Psoas muscle (tissue), 8 donors: ENCODE measurements at places on chromosomes 7 and 10. TPM values are rescaled to one million over a fixed set of nuclear protein-coding genes. Genes with fewer than 3 reads are reported as not detected.

DNA sequence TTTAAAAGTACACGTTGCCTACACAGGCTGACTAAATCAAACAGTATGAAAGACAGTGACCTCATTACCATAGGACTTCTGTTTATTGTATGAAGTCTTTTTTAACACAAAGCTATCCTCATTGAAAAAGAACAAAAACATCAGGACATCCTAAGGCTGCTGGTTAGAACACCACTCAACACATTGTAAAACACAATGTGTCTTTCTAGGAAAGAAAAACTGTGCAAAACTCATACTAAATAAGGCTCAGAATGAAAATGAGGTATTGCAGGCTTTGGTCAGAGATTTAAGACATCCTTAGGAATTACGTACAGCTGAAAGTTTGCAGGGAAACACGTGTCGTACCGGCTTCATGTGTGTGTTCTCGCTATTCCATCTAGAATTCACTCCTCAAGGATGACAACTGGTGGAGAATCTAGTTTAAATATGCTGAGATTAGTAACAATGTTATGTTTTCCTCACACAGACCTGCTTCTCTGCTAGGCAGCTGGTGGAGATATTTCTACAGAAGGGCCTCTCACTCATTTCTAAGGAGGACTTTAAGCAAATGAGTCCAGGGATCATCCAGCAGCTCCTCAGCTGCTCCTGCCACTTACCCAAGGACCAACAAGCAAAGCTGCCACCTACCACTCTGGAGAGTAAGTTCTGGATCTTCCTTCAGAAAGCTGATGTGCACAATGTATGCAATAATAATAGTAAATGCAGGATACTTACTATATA is 29.3 kb downstream of the SLC39A12 start:
- no peak for DNase-seq

The ZNF503 gene
- total RNA-seq = 5.2 TPM

DNA sequence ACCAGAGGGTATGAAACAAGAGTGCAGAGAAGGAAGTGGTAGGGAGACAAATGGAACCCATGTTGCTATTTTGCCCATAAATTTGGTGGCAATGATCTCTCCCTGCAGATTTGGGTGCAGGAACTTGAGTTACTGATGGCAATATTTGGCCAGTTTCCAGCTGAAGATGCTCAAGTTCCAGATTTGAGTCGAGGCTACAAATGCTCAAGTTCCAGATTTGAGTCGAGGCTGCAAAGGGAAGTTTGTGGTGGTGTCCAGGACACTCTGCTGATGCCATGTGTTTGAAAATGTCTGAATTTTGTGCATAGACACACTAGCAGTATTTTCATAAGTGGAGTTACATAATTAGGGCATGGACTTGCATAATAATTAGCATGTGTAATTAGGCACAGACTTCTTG is 40.8 kb downstream of the TBXAS1 start:
- no peak for DNase-seq

The CYP17A1 gene
- 21.1 TPM for total RNA-seq

DNA sequence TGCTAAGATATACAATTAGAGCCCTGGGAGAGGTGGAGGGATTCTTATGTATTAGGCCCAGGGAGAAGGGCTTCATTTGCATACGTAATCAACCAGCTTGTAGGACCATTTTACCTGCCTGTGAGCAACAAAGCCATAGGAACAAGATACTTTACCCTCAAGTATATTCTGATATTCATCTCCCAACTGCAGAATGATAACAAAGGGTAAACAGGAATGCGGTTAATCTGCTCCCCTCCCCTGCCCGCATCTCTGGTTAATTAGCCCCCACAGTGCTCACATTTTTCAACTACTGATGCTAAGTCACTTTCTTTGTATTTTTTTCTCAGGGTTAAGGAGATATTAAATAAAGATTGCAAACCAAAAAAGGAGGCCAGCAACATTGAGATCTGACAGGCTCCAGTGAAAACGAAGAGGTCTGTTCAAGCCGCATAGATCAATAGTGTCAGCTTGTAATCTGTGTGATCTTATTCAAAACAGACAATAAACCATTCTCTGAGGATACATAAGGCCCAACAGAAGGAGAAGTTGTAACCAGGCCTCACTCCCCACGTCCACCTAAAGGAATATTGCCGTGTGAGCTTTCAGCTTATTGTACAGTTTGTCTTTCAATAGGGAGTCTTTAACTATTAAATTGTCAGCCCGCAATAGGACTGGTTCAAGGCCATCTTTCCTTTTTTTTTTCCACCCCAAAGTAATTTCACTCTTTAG is 203.4 kb downstream of the RAPGEF5 start:
- DNase-seq = no peak

DNA sequence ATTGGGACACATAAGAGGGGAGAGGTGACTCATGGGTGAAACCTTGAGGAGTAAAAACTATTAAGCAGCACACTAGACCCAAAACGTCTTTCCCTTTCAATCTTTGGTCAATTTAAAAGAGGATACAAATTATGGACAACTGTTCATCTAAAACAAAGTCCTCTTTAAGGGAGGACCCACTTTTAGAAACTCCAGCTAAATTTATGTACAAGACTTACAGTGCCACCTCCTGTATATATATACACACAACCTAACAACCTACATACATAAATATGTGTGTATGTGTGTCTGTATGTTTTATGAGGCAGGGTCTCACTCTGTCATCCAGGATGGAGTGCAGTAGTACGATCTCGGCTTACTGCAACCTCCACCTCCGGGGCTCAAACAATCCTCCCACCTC is 18.1 kb upstream of the ZC3HAV1 start:
- no peak for DNase-seq

The CCZ1 gene
- total RNA-seq = 36.0 TPM

The PTN gene
- 1.2 TPM for total RNA-seq

DNA sequence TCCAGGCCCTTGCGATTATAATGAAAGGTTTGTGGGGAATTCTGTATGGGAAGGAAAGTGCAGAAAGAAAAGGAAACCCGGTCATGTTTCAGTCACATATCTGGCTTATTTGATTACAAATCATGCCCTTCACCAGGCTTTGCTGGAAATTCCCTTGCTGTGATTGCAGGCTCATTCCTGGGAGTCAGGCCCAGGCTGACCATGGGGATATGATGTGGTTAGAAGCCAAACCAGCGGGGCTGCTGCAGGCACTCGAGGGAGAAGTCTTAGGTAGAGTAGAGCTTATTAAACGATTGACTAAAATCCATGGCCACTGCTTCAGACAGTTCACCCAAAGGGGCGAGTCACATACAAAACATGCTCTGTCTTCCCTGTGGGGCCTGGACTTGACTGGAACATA is 16.2 kb downstream of the PKD1L1 start:
- no peak for DNase-seq

DNA sequence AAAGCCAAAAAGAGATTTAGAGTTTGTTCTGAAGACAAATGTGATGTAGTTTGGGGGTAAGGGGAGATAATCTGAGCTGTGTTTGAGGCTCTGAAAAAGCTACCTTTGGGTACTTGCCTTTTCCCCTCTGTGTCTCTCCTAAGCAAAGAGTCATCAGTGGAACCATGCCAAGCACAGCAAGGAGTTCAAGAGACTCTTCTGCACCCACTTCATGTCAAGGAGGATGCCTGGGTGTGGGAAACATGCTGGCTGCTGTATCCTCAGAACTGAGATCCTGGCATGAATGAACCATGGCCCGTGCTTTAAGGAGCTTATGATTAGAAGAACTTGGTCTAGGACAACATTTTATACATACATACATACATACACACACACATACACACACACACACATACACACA is 142.9 kb downstream of the NOC3L start:
- no peak for DNase-seq

- DNase-seq = no peak
These were observed 331.3 kb upstream of the COBL start for GRCh38 chr7:51647931-51648351.

DNA sequence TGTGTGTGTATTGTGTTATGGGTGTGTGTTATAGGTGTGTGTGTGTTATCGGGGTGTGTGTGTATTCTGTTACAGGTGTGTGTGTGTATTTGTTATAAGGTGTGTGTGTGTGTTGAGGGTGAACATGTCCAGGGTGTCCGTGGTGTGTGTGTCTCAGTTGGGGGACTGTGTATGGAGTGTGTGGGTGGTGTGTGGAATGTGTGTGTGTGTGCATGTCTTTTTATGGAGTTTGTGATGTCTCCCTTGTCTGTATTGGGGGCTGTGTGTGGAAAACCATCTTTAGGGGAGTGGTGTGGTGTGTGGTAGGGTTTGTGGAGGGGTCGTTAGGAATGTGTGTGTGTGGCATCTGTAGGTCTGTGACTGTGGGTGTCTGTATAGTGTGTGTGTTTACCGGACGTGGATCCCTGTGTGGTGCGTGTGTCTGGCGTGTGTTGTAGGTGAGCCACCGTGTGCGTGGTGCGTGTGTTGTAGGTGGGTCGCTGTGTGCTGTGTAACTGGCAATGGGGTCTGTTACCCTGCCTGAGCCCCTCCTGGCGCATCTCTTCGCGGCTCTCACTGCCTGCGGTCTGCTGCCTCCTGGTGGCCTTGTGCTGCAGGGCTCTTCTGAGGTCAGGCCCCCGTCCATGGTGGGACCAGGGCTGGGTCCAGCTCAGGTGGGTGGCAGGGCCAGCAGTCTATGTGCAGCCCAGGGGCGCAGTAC is 61.7 kb downstream of the PALD1 start:
- no peak for DNase-seq

The KEL gene
- not detected for total RNA-seq

The PARD3 gene
- 73.1 TPM for total RNA-seq

GRCh38 chr10:73859784-73860491 is 14.4 kb downstream of the CAMK2G start:
- no peak for DNase-seq

- no peak for DNase-seq
These were observed 163.1 kb downstream of the PRKCQ start for GRCh38 chr10:6416892-6417512.

- DNase-seq = no peak
These were observed 68.5 kb downstream of the CXCL12 start for GRCh38 chr10:44316187-44316921.

The KAZALD1 gene
- 5.0 TPM for total RNA-seq

DNA sequence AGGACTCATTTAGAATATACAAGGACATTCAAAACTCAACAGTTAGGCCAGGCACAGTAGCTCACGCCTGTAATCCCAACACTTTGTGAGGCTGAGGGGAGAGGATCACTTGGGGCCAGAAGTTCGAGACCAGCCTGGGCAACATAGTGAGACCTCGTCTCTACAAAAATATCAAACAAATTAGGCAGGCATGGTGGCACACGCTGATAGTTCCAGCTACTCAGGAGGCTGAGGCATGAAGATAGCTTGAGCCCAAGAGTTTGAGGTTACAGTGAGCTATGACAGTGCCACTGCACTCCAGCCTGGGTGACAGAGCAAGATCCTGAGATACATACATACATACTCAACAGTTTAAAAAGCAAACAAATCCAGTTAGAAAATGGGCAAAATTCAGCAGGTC is 44.9 kb downstream of the GNA12 start:
- DNase-seq = no peak

DNA sequence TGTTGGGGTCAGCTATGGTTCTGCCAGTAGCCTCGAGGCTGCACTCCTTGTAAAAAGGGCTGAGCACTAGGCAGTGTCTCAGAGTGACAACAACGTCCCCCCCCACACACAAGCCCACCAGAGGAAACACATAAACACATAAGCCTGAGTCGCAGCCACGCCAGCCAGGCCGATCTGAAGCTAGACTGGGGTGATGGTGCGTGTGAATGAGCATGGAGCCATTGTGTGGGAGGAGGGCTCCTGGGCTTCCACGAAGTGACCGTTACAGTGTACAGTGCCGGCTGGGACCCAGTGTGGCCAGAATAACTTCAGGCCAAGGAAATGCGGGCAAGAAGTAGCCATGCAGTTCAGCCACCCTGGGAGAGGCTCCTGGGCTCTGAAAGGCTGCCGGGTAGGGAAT is 3.7 kb upstream of the C10orf105 start:
- no peak for DNase-seq

DNA sequence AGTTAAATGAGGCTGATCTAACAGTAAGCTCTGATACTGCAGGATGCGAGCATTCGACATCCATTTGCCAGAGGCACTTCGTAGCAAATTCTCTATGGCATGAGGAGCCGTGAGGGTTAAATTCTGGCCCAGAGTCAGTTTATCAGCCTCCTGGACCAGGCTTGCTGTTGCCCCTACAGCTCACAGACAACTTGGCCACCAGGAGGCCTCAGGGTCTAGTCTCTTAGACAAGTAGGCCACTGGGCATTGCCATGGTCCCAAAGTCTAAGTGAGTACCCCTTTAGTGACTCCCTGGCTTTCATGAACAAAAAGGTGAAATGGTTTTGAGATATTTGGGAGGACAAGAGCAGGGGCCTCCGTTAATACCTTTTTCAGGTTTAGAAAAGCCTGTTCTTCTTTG is 178.0 kb upstream of the MBL2 start:
- no peak for DNase-seq

The RPA3 gene
- total RNA-seq = 18.9 TPM

- DNase-seq = no peak
These were observed 106.2 kb upstream of the CACNA2D1 start for GRCh38 chr7:82549616-82550285.

The CEP41 gene
- total RNA-seq = 2.9 TPM

- DNase-seq = no peak
These were observed 108.7 kb downstream of the SEMA3D start for GRCh38 chr7:85078181-85078580.

The TLL2 gene
- total RNA-seq = 0.30 TPM

The PPP1R9A gene
- total RNA-seq = 18.6 TPM

- no peak for DNase-seq
These were observed 30.2 kb downstream of the NPTX2 start for GRCh38 chr7:98647326-98647725.

DNA sequence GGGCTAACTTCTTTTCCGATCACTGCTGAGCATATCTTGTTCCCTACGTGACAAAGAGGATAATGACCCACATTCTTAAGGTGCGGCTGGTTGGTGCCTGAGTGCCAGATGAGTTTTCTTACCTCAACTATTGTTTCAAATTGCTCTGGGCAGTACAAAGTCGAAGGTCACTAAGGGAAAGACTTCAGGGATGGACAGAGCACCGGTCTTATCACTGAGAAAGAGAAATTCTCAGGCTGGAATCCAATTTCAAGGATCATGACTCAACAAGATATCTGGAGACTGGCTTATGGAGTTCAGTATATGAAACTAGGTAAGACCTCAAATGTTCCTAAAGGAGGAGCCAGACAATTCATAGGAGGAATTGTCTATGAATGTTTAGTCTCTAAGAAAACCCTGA is 780.3 kb downstream of the SUGCT start:
- DNase-seq = no peak

The CALHM1 gene
- not detected for total RNA-seq

GRCh38 chr7:137964824-137965545 is 36.9 kb downstream of the CREB3L2 start:
- DNase-seq = no peak

The TMEM130 gene
- not detected for total RNA-seq

The STEAP1B gene
- 0.91 TPM for total RNA-seq

The PPP1R3A gene
- total RNA-seq = 124 TPM
